Adrenal gland (tissue), 19 donors: ENCODE measurements at places on chromosomes 2 and 18. TPM values are rescaled to one million over a fixed set of nuclear protein-coding genes. Genes with fewer than 3 reads are reported as not detected.

ST8SIA5 gene
- total RNA-seq: 8.9 TPM

VAMP5 gene
- total RNA-seq: 70.5 TPM

DNA sequence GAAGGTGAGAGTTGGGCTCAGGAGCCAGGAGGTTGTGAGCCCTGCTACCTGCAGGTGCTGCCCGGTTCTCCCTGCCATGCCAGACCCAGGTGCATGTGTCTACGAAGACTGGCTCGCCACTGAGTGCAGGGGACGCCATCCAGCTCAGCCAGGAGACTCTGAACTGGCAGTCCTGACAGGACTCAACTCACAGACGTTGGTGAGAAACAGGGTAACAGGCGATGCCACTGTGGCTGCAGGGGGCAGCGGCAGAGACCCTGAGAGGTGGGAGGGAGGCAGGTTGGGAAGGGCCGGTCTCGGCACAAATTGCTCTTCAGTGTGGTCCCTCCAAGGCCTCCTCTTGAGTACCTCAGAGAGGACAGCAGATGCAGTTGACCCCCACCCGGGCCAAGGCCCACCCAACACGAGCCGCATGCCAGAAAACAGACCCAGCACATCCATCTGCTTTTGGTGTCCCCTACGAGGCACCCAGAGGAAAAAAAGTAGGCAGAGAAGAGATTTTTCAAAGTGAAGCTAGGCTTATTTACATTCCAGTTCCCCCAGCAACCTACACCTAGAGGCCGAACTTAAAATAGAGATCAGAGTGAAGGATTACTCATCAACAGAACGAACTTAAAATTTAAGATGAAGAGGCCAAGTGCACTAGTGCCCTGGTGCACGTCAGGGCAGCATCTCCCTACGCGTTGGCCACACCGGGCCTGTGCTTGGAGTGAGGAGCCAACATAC lies 184.8 kb downstream of the SEPTIN10 start:
- H3K36me3 ChIP-seq: no peaks in the 10 kb centered on the region
- DNase-seq: no peak
- no peaks in the 10 kb centered on the region for H3K27me3 ChIP-seq
- H3K4me1 ChIP-seq: no peaks in the 10 kb centered on the region
- no peak overlapping the region for H3K4me3 ChIP-seq

DNA sequence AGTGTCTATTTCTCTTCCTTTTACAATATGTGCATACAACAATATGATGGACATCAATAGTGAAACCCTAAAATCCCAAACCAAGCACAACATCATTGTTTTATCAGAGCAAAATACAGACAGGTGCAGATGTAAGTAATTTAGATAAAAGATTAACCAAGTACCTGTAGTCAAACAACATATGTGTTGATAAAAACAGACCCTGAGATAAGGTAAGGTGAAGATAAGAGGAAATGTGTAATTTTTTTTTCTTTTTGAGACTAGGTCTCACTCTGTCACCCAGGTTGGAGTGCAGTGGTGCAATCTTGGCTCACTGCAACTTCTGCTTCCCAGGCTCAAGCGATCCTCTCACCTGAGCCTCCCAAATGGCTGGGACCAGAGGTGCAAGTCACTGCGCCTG lies 589.8 kb downstream of the PLCL1 start:
- H3K27me3 ChIP-seq: no peaks in the 10 kb centered on the region
- no peaks in the 10 kb centered on the region for H3K36me3 ChIP-seq
- no peak for DNase-seq

DNA sequence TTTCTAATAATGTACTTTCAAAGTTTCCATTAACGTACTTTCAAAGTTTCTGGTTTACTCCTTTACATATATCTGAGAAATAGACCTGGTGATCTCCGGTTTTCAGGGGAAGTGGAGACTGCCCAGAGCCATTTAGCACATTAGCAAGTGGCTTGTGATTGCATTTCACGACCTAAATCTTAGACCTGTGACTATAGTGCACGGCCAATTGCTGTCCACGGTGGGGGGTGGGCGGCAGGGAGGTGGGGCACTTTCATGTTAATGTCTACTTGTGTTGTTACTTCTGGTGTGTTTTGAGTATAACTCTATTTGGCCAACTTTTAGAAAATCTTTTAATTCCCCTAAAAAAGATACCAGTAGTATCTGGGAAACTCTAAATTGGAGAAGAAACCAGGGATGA lies 11.3 kb downstream of the GATA6 start:
- no peak for DNase-seq
- peak overlapping the region; percentile 67 for H3K27ac ChIP-seq
- no peaks in the 10 kb centered on the region for H3K36me3 ChIP-seq
- H3K4me1 ChIP-seq: peaks cover 61% of the 10 kb centered on the region
- no peaks in the 10 kb centered on the region for H3K27me3 ChIP-seq

DNA sequence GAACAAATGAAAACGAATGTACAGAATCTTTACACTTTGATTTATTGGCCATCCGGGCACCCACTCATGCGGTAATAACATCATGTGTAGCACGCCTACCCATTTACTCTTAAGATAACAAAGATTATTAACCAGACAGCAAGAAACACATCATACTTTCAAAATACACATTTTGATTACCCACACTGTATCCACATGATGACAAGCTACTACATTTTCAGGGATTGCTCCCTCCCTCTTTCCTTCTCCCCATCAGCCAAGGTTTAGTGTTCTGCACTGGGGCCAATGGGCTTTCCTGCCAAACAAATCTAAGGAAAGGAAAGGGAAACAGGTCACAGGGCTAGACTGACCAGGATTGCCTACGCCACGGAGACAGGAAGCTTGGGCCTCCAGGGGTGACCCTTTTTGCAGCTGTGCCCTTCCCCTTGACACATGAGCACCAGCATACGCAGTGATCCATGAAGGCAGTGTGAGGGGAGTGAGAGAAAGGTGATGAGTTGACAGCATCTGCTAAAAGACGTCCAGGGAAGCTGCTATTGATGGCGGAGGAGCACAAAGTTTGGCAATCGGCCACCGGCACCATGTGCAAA lies 76.5 kb downstream of the ZNF521 start:
- H3K36me3 ChIP-seq: no peaks in the 10 kb centered on the region
- H3K4me3 ChIP-seq: no peak overlapping the region
- no peak overlapping the region for H3K27ac ChIP-seq
- DNase-seq: no peak
- H3K4me1 ChIP-seq: peaks cover 8% of the 10 kb centered on the region

DNA sequence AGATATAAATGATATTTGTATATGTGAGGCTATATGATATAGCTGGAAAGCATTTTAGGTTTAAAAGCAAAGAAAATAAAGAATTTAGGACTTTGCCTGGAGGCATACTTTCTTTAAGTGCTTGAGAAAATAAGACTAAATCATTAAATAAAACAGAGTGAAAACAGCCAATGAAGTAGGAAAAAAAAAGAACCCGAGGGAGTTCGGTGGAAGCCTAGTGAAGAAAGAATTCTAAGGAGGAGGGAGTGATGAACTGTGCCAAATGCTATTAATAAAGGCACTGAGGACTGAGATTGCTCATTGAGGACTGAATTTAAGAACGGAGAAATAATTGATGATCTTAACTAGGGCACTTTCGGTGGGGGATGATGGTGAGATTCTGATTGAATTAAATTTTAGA lies 573.5 kb downstream of the DSC3 start:
- no peak overlapping the region for H3K4me3 ChIP-seq
- no peaks in the 10 kb centered on the region for H3K27me3 ChIP-seq
- no peaks in the 10 kb centered on the region for H3K36me3 ChIP-seq
- no peak for DNase-seq

DNA sequence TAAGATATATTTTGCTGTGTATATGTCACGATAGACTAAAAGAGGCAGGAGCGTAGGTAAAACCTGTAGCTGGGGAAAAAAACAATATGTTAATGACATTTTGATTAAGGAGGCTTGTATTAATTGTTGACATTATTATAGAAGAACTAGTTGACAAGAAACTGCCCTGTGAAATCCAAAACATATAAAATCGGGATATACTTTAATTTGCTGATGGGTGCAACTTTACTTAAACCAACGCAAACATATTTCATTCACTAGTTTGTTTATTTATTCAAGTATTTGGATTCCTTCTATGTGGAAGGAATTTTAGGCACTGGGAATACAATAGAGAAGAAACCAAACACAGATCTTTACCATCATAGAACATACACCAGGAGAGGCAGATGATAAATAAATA lies 8.0 kb downstream of the WDR7 start:
- DNase-seq: no peak
- H3K27ac ChIP-seq: no peak overlapping the region
- H3K36me3 ChIP-seq: no peaks in the 10 kb centered on the region
- H3K27me3 ChIP-seq: no peaks in the 10 kb centered on the region
- no peak overlapping the region for H3K4me3 ChIP-seq

DNA sequence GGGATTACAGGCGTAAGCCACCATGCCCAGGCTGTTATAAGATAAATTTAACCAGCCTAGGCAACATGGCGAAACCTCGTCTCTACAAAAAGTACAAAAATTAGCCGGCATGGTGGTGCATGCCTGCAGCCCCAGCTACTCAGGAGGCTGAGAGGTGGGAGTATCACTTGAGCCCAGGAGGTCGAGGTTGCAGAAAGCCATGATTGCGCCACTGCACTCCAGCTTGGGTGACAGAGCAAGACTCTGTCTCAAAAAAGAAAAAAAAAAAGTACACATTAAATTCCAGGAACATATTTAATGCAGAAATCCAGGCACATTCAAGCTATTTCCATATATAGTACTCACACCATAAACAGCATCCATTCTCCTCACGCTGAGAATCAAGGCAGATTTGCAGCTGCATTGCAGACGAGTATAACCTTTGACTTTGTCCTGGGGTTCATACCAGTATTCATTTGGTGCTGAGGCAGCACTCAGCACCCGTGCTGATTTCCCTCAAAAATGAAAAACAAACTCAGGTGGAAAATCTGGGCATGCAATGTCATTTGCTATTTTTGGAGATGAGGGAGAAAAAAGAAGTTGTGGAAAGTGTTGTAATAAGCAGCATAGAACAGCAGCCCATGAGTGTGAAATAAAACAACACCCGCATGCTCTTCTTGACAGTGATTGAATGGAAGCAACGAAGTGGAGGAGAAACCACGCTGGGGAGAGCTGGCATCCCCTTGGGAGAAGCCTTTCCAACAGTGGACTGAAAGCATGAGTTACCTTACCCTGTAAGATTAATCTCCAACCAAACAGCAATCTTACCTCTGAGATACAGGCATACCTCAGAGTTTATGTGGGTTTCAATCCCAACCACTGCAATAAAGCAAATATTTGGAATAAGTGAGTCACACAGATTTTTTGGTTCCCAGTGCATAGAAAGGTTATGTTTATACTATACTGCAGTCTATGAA lies 46.8 kb upstream of the ANXA4 start:
- DNase-seq: no peak
- H3K4me3 ChIP-seq: no peak overlapping the region
- H3K36me3 ChIP-seq: no peaks in the 10 kb centered on the region
